ENCODE measurements at places on chromosomes 5 and 9.
A peak's percentile ranks its signal among the peaks of the same experiment; 100 is the strongest.

GRCh38 chr5:65926893-65927292 lies 518 bp downstream of the ERBIN start:
- DNase-seq = peak; percentile 34

- DNase-seq = no peak
These were observed 382.0 kb downstream of the CDH12 start for GRCh38 chr5:22471154-22471553.

- DNase-seq = no peak
These were observed 140.0 kb upstream of the RAD23B start for GRCh38 chr9:107142896-107143603.

GRCh38 chr5:110625376-110625999 lies 101.0 kb downstream of the TMEM232 start:
- no peak for DNase-seq

DNA sequence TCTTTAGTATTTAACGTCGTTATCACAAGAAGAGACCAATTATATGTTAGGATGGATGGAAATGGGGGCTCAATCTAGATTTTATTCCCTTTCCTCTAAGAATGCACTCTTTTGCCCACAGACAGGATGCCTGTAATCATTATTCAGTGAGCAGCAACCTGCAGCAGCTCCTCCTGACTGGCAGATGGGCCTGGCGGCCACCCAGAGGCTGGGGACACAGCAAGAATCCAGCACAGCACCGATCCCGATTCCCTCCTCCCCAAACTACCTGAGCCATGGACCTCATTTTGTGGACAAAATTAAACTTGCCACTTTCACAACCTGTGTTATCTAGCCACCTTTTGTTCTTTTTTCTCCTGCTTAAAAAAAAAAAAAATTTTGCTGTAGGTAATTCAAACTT lies 101.0 kb downstream of the USP20 start:
- no peak for DNase-seq

DNA sequence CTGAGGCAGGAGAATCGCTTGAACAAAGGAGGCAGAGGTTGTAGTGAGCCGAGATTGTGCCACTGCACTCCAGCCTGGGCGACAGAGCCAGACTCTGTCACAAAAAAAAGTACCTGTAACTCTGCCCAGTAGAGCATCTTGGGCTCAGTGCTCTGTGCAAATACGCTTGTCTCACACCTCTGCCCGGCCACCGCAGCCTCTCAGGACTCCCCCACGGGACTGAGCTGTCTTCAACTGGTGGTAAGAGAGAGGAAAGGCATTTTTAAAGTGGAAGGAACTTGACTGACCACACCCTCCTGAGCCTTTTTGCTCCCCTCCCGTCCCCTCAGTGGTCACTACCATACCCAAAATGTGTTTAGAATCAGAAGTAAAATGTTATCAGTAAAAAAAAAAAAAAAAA lies 174.3 kb upstream of the PIK3R1 start:
- DNase-seq = no peak

DNA sequence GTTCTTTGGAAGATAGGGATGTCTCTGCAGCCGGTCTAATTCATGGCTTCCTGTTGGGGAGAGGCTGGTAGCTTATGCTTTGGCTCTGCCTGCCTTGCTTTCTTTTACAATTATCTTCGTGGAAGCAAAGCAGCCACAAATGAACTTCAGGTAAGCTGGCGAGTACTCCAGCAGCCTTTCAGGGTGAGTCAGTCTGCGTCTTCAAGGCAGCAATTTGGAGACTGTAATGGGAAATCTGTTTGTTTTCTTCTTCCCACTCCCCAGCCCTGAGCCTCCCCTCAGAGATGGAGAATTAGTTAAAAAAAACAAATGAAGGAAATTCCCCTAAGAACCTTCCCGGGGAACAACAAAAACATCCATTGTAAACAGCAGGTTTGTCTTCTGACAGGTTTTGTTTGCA lies 100.1 kb downstream of the PSAT1 start:
- no peak for DNase-seq

DNA sequence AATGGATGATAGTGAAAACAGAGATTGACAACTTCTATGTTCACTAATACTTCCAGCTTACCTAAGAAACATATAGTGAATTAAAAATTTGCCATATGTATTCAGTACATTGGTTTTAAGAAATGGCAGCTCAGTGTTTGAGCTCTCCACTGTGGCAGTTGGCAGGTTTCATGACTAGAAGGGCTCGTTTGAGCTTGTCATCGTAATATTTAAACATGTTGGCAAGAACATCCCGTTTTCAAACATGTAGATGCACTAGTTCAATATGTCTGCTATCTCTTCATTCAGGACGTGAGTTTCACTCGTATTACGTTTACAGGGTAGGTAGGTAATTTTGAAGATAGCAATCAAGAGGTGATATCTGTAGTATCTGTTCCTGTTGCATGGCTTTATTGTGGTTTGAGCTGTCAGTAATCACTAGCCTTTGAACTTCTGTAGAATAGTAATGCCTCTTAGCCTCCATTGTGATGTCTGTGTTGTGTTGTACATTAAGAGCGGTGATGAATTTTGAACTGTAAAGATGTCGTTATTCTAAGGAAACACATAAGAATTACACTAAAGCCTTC lies 74.8 kb downstream of the NLN start:
- DNase-seq = no peak

GRCh38 chr5:14406554-14406849 lies 175.1 kb upstream of the OTULINL start:
- peak; percentile 21 for DNase-seq

GRCh38 chr9:94697972-94698581 lies 28.4 kb upstream of the AOPEP start:
- DNase-seq = peak; percentile 45

- DNase-seq = no peak
These were observed 9.0 kb downstream of the NIPSNAP3B start for GRCh38 chr9:104772714-104773510.

DNA sequence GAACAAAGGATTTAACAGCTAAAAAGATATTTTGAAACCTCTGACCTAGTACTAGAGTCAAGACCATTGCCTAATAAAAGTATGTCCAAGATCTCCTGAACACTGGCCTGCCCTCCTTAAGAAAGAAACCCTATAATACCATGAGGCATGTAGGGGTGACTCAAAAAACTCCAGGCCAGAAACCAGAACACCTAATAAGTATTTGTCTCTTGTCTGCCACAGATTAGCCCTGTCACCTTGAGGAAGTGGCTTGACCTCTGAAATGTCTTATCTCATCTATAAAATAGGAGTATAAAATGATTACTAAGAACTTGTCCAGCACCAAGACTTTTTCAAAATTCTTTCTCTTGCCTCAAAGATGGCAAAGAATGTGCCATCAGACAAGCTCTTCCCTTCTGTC lies 125.5 kb upstream of the RASGRF2 start:
- no peak for DNase-seq

DNA sequence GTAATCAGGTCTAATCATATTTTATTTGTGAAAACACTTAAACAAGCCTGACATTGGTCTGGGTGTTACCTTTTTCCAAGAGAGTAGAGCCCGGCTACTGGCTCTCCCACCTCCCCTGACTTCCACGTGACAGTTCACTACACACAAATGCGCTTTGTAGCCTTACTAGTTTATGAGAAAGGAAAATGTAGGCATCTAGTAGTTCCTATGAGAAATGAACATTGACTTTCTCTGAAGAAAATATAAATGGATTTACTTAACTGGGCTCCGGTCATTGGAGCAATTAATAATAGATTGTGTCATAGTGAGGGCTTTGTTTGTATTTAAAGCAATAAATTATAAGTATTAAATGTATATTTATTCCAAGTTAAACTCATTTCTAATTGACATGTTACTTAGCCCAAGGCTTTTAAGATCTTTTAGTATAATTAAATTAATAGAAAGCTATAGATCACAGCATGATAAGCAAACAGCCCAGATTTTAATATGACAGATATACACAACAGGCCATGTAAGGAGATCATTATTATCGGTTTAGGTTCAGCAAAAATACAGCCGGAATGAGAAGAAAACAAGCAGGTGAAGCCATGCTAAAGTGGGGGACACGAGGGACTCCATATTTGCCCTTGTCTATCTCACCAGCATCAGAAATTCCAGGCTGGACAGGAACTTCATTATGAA lies 756.5 kb upstream of the ADAMTS16 start:
- DNase-seq = no peak

GRCh38 chr9:37036776-37037502 lies 2.9 kb upstream of the PAX5 start:
- DNase-seq = peak; percentile 53

DNA sequence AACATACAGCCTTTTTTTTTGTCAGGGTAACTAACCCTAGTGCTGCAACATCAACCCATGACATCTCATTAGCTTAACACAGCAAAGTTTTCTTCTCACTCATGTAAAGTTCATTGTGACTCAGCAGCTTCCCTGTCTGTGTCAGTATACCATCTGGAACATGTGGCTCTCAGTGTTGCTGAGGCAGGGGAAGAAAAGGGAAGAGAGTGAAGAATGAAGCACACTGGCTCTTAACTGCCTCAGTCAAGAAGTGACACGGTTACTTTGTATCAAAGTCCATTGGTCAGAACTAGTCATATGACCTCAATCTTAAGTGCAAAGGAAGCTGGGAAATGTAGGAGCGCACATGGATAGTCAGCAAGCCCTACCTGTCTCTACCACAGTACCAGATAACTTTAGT lies 185.0 kb upstream of the ELL2 start:
- no peak for DNase-seq

DNA sequence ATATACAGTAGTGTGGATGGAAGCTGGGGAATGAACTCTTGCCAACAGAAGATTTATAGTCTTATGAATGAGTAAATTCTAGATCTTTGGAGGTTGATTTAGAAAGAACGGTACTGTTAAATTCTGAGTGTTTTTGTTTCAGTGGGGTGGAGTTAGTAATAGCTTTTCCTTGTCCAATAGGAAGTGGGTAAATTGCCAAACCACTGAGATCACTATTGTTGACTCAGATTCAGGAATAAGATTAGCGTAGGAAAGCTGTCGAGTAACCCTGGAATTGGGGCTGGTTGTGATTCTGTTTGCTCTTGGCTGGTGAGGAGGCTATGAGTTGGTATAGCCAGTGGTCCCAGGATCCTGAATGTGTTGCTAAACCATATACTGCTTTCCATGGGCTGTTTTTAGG lies 155.6 kb downstream of the ARHGAP26 start:
- DNase-seq = no peak

DNA sequence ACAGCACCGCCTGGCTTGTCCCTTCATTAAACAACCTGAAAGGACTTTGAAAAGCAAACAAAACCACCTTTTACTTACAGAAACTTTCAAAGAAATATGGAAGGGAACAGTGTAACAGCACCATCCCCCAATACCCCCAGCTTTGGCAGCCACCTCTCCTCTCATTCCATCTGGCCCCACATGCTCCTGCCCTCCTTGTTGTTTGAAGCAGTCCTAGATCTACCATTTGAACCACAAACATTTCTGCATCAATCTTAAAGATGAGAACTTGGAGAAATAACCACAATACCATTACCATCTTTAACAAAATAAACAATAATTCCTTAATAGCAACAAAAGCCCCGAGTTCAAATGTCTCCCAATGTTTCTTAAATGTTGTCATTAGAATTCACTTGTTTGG lies 17.8 kb upstream of the COL15A1 start:
- no peak for DNase-seq

GRCh38 chr9:132074736-132075135 lies 4.9 kb downstream of the MED27 start:
- DNase-seq = no peak

- DNase-seq = no peak
These were observed 39.8 kb upstream of the ANGPTL2 start for GRCh38 chr9:127162046-127162863.

- DNase-seq = peak; percentile 34
These were observed 6.0 kb downstream of the NRARP start for GRCh38 chr9:137295849-137296669.

DNA sequence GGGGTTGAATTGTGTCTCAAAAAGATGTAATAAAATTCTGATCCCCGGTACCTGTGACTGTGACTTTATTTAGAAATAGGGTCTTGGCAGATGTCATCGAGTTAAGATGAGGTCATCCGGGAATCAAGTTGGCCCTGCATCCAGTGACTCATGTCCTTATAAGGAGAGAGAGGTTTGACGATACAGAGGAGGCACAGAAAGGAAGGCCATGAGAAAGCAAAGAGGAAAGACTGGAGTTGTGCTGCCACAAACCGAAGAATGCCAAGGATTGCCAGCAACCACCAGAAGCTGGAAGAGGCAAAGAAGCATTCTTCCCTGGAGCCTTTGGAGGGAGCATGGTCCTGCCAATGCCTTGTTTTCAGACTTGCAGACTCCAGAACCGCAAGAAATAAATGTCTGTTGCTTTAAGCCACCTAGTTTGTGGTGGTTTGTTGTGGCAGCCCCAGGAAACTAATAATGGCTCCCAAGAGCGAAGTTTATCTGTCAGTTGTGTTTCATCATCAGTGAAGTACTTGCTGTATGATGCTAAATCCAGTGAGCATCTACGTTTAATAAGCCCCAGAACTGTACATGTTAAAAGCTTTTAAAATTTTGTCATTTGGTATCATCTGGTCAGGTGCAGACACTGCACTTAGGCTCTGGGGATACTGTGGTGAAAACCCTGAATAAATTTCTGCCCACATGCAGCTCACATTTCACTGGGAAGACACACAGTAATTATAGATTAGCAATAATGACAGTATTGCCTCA lies 114.8 kb downstream of the TLE4 start:
- DNase-seq = peak; percentile 66

GRCh38 chr9:131598121-131598520 lies 52.8 kb downstream of the PRRT1B start:
- peak; percentile 40 for DNase-seq

DNA sequence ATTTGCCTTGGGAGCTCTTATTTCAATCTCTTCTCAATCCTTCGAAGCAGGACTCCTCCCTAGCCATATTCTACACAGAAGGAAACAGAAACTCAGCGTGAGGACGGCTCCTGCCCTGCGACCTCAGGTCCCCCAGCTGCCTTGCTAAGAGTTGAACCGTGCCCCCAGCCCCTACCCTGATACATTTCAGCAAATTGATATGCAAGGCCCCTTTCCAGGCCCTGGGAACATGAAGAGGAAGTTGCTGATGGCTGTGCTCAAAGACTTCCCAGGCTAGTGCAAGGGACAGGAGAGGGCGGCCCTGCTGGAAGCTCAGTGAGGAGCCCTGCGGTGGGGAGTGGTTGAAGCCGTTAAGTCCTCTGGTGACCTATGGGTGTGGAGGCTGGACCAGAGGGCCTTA lies 41.5 kb downstream of the BOD1 start:
- no peak for DNase-seq

- DNase-seq = peak; percentile 81
These were observed 4.0 kb upstream of the VCAN start for GRCh38 chr5:83467371-83468035.

- no peak for DNase-seq
These were observed 2.3 kb upstream of the OTULINL start for GRCh38 chr5:14579246-14579645.
